ENCODE measurements at places on chromosomes 12 and 14.

- DNase-seq: no peak
These were observed 2.6 kb upstream of the LGMN start for GRCh38 chr14:92750994-92751400.

DNA sequence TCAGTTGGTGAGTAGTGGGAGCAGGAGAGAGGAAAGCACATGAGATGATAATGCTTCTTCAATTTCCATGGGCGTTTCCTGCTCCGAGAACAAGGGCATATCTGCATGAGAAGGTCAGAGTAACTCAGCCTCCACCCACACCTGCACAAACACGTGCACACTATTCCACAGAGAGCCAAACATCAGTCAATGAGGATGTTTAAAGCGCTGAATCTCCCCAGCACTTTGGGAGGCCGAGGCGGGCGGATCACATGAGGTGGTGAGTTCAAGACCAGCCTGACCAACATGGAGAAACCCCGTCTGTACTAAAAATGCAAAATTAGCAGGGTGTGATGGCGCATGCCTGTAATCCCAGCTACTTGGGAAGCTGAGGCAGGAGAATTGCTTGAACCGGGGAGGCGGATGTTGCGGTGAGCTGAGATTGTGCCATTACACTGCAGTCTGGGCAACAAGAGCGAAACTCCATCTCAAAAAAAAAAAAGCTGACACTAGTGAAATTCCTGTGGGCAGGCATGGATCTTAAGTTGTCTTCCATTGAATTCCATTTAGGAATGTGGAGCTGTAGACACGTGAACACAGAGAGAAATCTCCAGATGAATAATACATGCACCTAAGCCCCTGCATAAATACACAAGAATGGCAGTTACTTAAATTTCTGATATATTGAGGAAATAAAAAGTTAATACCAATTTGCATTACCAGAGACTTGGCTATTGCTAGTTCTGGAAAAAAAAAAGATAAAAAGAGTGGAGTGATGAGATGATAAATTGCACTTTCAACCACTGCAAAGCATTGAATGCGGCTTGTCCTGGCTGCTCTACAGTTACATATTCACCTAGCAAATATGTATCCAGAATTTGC lies 1097.4 kb upstream of the TMEM132C start:
- no peak for DNase-seq

DNA sequence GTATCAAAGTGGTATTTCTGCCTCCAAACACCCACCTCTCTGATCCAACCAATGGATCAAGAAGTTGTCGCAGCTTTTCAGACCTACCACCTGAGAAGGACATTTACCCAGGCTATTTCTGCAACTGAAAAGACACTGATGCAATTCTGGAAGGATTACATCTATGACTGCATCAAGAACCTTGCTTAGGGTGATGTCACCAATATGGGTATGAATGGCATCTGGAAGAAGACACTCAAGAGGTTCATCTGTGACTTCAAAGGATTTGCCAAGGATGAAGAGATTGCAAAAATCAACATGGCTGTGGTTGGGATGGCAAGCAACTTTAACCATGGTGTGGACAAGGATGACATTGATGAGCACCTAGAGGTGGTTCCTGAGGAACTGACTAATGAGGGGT lies 154.2 kb downstream of the PCNX1 start:
- DNase-seq: no peak

GRCh38 chr14:95614349-95614748 lies 71.9 kb upstream of the TCL1B start:
- no peak for DNase-seq

DNA sequence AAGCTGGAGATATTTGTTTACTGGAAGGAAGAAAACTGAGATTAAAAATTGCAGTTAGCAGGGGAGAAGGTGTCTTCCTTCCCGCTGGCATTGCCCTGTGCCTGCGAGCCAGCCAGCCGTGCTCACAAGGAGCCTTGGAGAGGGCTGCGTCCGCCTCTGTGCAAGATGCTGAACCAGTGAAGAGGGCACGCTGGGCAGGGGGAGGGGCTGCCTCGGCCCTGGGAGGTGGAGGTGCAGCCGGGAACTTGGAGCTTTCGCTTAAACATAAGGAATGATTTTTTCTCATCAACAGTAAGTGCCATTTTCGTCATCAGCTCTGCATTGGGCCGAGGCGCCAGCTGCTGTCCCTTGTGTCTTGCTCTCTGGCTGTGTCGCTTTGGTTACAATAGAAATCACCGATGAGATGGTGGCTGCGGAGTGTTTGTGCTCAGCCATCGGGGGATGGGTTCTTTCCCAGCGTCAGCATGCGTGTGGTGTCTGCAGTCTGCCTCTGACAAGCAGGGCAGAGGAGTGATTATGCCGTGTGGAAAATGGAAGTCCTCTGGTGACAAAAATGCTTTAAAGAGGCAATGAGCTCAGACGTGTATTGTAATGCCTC lies 97.3 kb downstream of the ESR2 start:
- no peak for DNase-seq

DNA sequence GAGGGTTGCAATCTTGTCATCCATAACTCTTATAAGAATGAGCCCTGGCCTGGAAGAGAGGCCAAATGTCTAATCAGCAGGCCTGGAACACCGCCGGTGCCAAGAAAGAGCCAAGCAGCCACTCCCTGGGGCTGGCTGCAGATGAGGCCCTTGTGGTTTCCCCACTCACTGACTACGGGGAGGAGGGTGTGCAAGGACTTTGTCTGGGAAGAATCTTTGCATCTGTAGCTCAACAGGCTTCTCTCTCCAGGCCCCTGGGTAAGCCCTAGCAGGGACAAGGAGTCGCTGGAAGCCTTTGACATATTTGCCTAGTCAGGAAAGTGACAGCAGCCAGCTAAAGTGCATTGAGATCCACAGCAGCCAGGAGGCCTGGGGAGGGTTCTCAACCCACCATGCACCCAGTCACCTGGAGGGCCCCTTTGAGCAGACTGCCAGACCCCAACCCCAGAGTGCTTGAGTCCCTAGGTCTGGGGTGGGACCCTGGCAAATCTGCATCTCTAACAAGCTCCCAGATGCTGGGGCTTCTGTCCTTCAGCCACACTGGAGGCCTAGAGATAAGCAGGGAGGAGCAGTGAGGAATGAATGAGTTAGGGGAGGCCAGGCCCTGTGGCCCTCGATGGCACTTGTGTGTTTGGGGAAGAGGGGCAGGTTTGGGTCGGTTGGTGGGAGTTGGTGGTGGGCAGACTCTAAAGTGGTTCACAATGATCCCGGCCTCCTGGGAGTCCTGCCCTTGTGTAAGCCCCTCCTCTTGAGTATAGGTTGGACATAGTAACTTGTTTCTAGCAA lies 13.9 kb upstream of the LRTM2 start:
- DNase-seq: no peak

- no peak for DNase-seq
These were observed 16.6 kb downstream of the MAP3K12 start for GRCh38 chr12:53482626-53483168.

GRCh38 chr12:59843260-59843843 lies 247.5 kb downstream of the SLC16A7 start:
- peak; percentile 66 for DNase-seq

- DNase-seq: no peak
These were observed 106.2 kb downstream of the DAAM1 start for GRCh38 chr14:59294662-59294992.

- no peak for DNase-seq
These were observed 642.3 kb downstream of the RPS29 start for GRCh38 chr14:48943913-48944312.

- no peak for DNase-seq
These were observed 21.8 kb upstream of the ATXN7L3B start for GRCh38 chr12:74515849-74516248.

GRCh38 chr12:3455312-3455711 lies 35.7 kb upstream of the PRMT8 start:
- peak; percentile 55 for DNase-seq

- no peak for DNase-seq
These were observed 1.4 kb downstream of the GUCY2C start for GRCh38 chr12:14694970-14695369.

GRCh38 chr12:92539976-92540781 lies 162.6 kb upstream of the PLEKHG7 start:
- peak; percentile 80 for DNase-seq

- DNase-seq: no peak
These were observed 67.4 kb downstream of the MED13L start for GRCh38 chr12:116210131-116210530.

GRCh38 chr12:19373586-19373985 lies 65.7 kb upstream of the AEBP2 start:
- DNase-seq: no peak

GRCh38 chr12:70695361-70696023 lies 58.3 kb upstream of the PTPRB start:
- no peak for DNase-seq

- no peak for DNase-seq
These were observed 75.3 kb upstream of the SFSWAP start for GRCh38 chr12:131635491-131636122.

DNA sequence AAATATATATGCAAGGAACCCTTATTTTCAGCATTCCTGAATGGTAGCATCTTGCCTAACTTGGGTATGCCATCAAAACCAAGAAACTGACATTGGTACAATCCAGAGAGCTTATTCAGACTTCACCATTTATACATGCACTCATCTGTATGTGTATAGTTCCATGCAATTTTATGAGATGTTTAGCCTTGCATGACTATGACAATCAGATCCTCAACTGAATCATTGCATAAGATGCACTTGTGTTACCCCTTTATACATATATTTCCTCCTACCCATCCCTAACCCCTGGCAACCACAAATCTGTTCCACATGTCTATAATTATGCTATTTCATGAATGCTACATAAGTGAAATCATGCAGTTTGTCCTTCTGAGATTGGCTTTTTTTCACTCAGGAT lies 37.0 kb upstream of the PPFIBP1 start:
- no peak for DNase-seq

DNA sequence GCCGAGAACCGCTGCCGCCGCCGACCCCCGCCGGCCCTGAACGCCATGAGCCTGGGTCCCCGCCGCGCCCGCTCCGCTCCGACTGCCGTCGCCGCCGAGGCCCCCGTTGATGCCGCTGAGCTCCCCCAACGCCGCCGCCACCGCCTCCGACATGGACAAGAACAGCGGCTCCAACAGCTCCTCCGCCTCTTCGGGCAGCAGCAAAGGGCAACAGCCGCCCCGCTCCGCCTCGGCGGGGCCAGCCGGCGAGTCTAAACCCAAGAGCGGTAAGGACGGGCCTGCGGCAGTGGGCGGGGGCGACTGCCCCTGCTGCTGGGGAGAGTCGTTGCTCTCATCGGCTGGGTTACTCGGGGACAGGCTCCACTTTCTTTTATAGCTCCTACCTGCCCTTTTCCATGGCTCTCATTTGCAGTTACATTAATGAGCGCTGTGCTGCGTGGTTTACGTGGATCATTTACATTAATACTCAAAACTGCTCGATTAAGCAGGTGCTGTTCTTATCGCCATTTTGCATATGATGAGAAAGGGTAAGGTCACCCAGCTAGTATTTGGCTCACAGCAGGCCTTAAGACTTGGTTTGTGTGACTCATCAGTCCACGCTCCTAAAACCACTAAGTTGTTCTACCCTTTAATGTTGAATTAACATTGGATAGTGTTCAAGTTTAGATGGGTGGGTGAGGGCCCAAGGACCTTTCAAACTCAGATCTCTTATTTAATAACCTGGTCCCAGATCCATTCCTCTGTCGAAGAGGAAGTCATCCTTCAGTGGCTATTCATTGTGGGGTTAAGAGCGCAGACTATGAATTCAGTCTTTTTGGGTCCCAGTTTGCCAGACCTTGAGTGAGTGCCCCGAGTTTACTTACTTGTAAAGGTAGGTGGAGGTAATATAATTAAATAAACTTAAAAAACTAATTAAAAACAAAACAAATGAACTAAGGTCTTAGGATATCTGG lies 823 bp downstream of the RNF10 start:
- no peak for DNase-seq

GRCh38 chr14:95217391-95217900 lies 60.1 kb upstream of the DICER1 start:
- DNase-seq: no peak

DNA sequence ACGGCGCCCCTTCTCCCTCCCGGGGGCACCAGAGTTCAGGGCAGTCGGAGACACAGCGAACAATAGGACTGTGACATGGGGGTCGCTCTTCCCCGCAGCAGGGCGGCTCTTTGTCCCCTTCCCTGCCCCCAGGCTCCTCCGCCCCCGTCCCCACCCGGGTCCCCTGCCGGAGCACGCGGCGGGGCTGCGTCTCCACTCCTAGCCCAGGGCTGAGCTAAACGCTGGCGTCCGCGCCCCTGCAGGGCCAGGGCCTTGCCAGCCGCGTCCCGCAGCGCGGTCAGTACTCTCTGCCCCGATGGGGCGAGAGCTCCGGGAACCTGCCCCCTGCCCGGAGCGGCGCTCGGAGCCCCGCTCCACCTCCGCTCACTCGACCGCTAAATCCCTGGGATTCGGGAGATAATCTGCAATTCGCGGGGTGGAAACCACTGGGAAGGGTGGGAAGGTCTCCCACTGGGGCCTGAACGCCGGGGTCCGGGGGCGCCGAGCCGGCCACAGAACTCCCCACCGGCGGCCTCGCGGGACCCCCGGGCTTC lies 825 bp upstream of the CCDC85C start:
- DNase-seq: no peak

GRCh38 chr12:44875954-44876543 lies at the start of gene NELL2:
Gene NELL2 (minus strand): TSS chr12:44876315. CDS start chr12:44875869, 446 bp downstream.
- DNase-seq: peak; percentile 19

DNA sequence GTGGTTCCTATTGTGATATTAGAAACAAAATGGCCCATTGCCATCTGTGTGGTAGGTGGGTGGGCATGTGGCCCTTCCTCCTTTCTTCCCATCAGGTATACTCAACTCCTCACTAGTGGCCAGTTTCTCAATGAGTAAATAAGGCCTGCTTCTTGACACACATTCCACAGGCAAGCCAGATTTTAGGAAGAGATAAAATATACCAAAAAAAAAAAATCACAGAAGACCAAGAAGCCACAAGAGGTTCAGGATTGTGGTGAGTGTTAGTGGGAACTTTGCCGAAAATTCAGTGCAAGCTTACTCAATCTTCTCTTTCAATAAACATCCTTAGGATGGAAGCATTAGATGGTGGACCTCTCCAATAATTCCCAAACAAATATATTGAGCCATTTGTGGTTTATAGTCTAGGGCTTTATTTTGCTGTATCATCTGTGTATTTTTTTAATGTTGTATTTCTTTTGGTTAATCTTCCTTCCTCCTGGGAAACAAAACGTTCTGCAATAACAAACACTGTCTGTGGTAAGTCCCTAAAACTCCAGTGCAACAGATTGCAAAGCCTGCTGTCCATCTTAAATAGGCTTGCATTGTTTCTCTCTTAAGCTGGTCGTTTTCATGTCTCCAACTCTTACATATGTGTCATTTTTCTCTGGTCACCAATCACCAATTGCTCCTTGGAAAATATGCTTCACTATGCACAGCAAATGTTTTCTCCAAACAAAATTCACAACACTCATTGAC lies 289.9 kb upstream of the KITLG start:
- DNase-seq: no peak

- no peak for DNase-seq
These were observed 140.4 kb upstream of the GZMB start for GRCh38 chr14:24774187-24774915.

- DNase-seq: no peak
These were observed 338.2 kb downstream of the TRHDE start for GRCh38 chr12:72610342-72610741.

Measured in DMS153 (cell line).